ENCODE measurements at places on chromosomes 12 and 14. TPM values are rescaled to one million over a fixed set of nuclear protein-coding genes. Genes with fewer than 3 reads are reported as not detected.

DNA sequence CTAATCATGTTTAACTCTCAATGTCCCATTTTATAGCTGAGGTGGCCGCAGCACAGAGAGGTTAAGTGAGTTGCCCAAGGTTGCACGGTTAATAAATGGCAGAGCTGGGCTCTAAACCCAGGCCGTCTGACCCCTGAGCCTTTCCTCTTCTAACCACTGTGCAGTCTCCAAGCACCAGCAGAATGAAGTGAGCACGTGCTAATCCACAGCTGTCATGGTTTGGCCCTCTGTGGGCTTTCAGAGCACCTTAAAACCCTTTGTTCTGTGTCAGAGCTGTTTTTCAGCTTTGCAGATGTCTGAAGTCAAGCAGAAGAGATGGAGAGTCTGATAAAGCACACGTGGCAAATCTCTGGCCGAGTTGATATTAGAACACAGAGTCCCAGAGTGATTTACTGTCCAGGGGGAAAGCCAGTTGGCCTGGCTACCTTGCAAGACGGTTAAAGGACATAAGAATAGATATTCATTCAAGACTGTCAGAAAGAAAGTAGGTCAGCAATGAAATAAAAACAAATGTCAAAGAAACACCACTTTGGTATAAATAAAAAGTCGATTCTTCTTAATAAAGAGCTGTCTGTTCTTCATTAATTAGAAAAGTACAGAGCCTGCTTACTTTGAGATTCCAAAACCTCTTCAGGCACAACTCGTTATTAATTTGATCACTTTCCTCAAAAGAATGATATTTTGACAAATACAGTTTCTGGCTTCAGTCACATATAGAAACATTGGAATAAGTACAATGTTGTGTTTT, 107.3 kb downstream of the CRADD start:
- no peak for DNase-seq

GRCh38 chr14:105019861-105020814, 745 bp downstream of the CDCA4 start:
- DNase-seq, result peak; percentile 56

DNA sequence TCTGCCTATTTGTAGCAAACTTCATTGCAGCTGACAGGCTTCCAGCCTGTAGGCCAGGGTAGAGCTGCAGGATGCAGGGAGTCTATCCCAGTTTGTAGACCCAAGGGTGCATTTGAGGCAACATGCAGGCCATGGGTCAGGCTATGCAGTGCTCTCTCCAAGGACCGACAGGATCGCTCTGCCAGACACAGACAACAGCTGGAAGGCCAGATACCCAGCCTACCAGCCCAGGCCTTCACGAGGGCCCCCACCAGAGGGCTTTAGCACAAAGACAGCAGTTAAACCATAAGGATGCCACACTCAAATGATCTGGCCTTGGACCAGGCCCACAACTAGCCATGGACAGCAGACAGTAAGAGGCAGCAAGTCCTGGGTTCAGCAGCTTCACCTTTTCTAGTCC, 10.3 kb downstream of the KCTD10 start:
- no peak for DNase-seq

DNA sequence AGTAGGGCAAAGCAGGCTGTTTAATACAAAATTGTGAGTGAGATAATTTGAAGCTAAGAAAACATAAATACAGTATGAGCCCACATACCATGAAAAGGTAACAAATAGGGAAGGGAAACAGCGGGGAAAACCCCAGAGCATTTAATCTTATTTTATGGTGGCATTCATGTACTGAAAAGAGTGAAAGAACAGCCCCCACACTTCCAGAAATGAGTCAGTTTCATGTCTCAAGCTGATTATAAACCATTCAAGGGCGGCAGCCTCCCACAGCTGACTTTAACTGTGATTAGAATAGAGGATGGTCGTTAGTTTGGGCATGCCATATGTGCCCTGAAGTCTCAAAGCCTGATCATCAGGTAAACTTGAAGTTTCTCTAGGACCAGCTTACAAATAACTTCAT, 64.5 kb downstream of the FOXG1 start:
- DNase-seq, result no peak

GRCh38 chr12:105706973-105707334, 376.5 kb downstream of the C12orf75 start:
- DNase-seq, result no peak

- DNase-seq, result no peak
Observed at GRCh38 chr14:33652566-33653307, 298.1 kb downstream of the EGLN3 start.

- no peak for DNase-seq
Observed at GRCh38 chr12:61781021-61781581, 479.1 kb upstream of the USP15 start.

DNA sequence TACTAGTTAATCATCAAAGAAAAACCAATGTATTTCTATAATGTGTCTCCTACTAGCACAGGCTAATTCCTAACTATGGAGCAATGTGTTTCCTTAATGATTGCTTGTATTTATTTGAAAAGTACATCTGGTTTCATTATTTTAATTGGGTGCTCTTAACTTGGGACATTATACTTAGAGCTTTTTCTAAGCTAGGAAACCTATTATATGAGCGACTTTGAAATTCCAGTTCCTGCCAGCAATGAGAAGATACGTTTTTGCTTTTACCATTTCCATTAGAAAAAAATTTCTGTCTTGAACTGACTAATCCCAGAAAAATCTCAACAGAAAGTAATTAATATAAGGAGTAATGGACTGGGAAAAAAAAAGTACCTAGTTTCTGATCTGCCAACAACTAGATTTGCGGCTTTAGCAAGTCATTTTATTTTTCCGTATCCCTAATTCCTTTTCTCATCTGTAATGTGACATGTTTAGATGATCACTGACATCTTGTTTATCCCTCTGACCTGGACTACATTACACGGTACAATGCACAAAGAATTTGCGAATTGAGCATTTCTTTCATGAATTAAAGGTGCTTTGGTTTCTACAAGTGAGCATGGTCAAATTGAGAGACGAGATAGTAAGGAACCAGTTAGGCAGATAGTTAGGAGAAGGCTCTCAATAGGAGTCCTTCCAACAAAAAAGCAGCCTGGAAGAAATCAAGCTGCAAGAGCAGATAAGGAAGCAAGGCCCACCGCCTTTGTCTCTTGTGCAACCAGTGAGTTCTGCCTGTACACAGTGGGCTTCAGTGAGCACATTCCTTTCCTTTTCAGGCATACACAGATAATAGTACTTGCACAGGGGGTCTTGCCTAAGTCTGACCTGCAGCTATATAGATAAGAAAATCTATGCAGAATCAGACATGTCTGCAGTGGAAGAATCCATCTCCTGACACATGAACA, 1765.0 kb upstream of the FLRT2 start:
- DNase-seq, result no peak

DNA sequence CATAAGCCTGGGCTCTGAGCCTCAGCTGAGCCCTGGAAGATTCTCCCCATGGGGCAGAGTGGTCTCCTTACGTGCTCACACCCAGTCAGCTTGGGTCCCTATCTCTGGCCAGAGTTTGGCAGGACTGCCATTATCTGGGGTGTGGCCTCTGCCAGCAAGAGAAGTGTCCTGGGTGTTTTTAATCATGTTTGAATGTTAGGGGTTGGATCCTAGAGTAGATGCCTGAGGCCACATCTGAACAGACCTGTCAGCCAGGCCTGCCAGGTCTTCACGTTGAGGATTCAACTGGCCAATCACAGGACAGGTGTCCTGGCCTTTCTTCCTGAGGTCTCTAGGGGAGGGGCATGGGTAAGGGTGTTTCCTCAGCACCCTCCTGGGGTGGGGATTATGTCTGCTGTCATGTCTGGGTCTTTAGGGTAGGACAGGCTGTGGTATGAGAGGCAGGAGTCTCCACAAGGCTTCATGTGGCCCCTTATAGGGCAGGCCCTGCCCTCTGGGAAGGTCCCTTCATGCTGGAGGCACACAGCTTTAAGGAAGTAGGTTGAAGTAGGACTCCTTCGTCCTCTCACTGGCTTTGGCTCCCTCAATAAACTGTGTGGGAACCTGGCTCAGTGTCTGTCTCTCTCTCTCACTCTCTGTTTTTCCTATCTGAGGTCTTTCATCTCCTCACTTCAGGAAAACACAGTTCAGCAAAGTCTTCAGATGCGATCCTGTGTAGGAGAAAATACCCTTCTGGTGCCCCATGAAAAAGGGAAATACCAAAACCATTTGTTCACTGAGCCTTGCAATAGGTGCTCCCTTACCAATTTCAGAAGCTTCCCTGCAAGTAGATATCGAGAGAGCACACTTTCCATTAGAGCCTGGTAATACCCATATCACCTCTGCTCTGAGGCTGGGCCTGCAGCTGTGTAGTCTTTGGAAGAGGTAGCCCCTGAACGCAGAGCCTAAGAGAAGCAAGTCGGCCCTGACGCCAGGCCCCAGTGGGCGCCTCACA, 6.7 kb upstream of the FITM1 start:
- no peak for DNase-seq

GRCh38 chr14:64891839-64892375, 12.2 kb upstream of the SPTB start:
- peak; percentile 43 for DNase-seq

Gene CCND2
- 94.1 TPM for polyA plus RNA-seq

Gene CABP1
- polyA plus RNA-seq, result not detected

Gene RNASE7
- not detected for polyA plus RNA-seq

Gene KRT81
- polyA plus RNA-seq, result not detected

Gene KRT6C
- not detected for polyA plus RNA-seq

Measured in naive thymus-derived CD8-positive, alpha-beta T cell (primary cell).